A172 (cell line): ENCODE measurements at places on chromosomes 2 and 18. TPM values are rescaled to one million over a fixed set of nuclear protein-coding genes. Genes with fewer than 3 reads are reported as not detected.
A peak's percentile ranks its signal among the peaks of the same experiment; 100 is the strongest.

Gene CHST10
- total RNA-seq: 24.2 and 42.6 TPM in 2 replicates

Gene PSMA8
- not detected in 2 replicates for total RNA-seq

Gene EFHD1
- 0.24 and 1.1 TPM in 2 replicates for total RNA-seq

Gene XIRP2
- 1.6 and 1.9 TPM in 2 replicates for total RNA-seq

Gene LYG1
- total RNA-seq: not detected in 2 replicates

Gene VAMP5
- 36.2 and 51.0 TPM in 2 replicates for total RNA-seq

DNA sequence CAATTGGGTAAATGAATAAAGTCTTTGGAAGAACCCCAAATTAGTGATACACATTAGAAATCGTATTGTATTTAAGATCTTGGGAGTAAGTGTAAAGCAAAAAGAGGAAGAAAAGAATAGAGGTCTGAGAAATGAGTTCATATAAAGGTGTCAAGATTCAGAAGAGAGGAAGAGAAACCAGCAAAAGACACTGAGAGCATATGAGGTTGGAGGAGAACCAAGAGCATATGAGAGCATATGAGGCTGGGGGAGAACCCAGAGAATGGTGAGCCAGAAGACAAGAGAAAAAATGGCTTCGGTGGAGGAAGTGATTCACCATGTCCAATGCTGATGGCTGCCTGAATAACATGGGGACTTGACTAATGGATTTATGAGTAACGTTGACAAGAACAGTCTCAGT, 620.1 kb upstream of the GCFC2 start:
- DNase-seq: peak; percentile 6

DNA sequence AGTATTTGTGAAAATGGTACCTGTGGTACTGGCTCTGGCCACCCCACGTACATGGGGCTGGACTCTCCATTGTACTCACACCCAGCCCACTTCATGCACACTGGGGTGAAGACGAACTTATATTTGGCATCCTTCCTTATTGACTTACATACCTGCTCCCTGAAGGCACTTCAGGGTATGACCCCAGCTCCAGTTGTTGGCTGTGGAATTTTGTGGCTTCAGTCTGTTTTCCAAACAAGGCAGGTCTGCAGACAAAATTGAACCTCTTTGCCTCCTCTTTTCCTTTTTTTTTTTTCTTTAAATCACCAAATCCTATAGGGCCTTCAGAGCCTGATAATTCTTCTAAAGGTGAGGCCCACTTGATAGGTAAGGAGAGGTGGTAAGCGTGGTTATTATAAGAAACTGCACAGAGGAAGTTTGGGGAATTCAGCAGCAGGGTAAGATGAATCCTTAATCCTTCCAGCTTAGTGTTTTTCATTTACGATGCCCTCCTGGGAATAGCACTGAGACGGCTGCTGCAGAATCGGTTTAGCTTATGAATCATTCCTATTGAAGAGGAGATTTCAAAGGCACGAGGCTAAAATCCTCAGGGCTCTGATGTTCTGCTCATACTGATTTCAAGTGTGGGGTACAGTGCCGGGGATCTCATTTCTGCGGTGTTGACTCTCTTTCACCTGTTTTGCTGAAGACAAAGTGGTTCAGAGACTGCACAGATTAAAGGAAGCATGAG, 55.2 kb downstream of the KIF5C start:
- DNase-seq: no peak

DNA sequence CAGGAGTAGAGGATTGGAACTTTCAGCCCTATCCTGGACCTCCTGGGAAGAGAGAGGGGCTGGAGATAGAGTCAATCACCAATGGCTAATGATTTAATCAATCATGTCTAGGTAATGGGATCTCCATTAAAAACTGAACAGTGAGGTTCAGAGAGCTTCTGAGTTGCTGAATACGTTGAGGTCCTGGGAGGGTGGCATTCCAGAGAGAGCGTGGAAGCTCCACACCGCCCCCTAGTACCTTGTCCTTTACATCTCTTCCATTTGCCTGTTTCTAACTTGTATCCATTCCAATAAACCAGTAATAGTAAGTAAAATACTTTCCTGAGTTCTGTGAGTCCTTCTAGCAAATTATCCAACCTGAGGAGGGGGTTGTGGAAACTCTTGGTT, 101.7 kb downstream of the B3GNT2 start:
- DNase-seq: no peak

GRCh38 chr2:64203858-64204632, 59.8 kb upstream of the PELI1 start:
- peak; percentile 40 for DNase-seq

DNA sequence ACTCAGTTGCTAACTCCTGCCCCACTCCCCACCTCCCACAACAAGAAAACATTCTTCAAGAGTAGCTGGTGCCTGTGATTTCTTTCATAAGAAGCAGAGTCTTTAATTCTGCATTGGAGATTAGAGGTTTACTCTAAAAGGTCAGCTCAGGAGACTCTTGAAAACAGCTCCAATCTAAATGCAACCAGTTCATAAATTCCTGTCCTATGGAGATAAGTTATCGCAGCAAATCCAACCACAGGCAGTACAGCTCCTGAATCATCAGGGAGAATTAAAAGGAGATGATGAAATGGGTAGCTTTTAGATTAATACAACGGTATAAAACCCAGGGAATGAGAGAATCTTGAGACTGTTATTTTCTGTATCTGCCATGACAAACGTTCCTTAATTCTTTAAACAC, 130.7 kb downstream of the SOCS6 start:
- peak; percentile 79 for DNase-seq

- DNase-seq: no peak
Observed at GRCh38 chr18:76213991-76214390, 281.1 kb downstream of the ZNF516 start.

DNA sequence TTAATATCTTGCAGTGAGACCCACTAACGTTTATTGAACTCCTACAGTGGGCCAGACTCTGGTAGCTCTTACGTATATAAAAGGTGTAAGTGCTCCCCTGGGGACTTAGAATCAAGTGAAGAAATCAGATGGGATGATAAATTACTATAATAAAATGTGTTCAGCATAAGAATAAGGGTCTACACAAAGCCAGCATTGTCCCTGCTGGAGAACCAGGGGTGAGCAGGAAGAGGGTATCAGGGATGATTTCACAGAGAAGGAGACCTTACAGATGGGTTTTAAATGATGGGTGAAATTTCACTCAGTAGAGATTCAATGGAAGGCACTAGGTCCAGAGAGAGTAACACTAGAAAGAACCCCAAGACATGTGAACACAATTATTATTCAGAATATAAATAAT, 20.7 kb downstream of the NRXN1 start:
- no peak for DNase-seq
